Epithelial cell of proximal tubule (primary cell): ENCODE measurements at places on chromosomes 5 and 9. TPM values are rescaled to one million over a fixed set of nuclear protein-coding genes. Genes with fewer than 3 reads are reported as not detected.

TAF9 gene
- 34.5 and 79.5 TPM in 2 replicates for total RNA-seq

ADAMTSL1 gene
- 2.8 and 4.6 TPM in 2 replicates for total RNA-seq

PCDHA2 gene
- total RNA-seq, result not detected in 2 replicates

CCIN gene
- 0.06 TPM in 1 of 2 replicates, not detected in the other for total RNA-seq

DNA sequence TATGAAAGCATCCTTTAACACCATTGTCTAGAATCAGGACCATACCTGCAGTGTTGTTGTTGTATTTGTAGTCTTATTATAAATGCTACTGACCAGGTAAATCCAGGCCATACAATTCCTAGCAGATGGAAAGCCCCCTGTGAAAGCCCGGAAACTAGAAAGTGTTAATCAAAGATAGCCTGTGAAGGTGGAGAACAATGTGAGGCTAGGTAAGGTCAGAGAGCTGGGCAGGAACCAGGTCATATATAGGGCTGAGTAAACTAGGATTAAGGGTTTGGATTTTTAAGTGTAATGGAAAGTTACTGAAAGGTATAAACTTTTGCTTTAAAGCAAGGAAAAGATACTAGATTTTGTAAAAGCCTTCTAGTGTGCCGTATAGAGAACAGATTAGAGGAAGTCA lies 6.7 kb downstream of the LRRC70 start:
- no peak for DNase-seq

GRCh38 chr5:119359737-119360413 lies 4.1 kb downstream of the TNFAIP8 start:
- no peak for DNase-seq

- no peak for DNase-seq
Measured at GRCh38 chr9:35960039-35960655, 2.2 kb upstream of the OR2S2 start.

DNA sequence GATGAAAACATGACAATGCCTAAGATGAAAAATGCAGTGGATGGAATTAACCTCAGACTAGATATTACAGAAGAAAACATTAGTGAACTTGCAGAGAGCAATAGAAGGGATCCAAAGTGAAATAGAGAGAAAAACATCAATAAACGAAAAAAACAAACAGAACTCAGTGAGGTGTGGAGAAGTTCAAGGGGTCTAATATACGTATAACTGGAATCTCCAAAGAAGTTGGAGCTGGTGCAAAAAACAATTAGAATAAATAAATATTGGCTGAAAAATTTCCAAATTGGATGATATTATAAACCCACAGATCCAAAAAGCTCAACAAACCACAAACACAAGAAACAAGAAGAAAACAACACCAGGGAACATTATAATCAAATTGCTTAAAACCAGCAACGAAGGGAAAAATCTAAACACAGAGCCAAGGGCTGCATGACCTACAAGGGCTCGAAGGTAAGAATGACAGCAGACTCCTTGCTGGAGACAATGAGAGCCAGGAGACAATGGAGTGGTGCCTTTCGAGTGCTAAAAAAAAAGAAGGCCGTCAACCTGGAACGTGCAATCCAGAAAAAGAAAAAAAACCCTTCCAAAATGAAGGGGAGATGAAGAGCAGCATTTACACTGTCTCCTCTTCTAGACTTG lies 11.8 kb downstream of the FAM163B start:
- DNase-seq, result no peak

DNA sequence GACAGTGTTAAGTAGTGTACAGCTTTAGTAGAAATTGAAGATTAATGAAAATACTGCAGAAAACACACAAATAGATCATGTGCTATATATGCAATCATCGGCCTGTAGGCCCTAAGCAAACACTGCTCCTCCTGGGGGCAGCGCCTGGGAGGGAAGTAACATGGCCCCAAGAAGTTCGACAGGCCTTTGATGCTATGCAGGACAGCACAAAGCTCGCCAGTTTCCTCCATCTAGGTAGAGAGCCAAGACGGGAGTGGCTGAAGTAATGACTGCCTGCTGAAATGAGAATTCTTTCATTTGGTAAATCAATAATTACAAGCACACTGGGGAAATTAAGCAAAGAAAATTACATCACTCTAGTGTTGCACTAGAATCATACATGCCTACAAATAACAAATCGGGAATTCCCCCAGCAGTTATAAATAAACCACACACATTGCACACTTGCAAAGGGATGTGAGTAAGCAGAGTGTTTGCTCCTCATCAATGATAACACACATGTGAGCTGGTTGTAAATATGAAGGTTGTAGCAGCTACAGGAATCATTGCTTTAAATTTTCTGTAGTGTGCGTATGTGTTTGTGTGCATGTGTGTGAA lies 219.9 kb upstream of the NFIL3 start:
- DNase-seq, result no peak

GRCh38 chr5:20619591-20619990 lies 631.6 kb upstream of the CDH18 start:
- no peak for DNase-seq

GRCh38 chr5:42531611-42532010 lies 108.4 kb downstream of the GHR start:
- DNase-seq, result no peak

GRCh38 chr5:181204113-181204825 lies 727 bp downstream of the TRIM7 start:
- DNase-seq, result no peak

GRCh38 chr5:125333416-125333815 lies 587.0 kb upstream of the ZNF608 start:
- no peak for DNase-seq

- DNase-seq, result no peak
Measured at GRCh38 chr5:90169078-90169477, 240.5 kb downstream of the CETN3 start.

DNA sequence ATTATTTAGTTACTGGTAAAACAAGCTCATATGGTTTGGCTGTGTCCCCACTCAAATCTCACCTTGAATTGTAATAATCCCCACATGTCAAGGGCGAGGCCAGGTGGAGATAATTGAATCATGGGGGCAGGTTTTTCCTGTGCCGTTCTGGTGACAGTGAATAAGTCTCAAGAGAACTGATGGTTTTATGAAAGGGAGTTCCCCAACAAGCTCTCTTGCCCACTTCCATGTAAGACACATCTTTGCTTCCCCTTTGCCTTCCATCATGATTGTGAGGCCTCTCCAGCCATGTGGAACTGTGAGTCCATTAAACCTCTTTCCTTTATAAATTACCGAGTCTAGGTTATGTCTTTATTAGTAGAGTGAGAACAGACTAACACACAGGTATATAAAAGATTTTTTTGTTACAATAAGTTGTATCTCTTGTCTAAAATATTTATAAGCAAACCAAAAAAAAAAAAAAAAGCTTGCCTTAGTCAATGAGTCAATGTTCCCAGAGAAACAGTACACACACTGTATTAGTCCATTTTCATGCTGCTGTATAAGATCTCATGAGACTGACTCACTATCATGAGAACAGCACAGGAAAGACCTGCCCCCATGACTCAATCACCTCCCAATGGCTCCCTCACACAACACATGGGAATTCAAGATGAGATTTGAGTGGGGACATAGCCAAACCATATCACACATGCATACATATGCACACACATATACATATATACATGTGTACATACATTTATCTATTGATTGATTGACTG lies 138.3 kb downstream of the BASP1 start:
- DNase-seq, result peak; percentile 23

DNA sequence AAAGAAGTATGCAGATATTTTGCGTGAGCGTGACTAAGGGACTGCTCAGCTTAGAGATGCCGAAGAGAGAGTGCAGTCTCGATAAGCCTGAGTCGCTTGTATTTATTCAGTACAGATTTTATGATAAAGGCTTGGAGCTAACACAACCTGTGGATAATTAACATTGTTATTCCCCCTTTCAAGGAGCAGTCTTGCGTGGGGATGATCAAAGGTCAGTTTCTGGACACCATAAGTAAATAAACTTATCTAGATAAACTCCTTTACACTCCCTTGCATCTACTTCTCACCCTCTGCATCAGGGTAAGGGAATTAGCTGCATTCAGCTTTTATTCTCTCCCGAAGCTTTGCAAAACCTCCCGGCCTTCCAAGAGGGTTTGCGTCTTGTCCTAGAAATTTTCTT lies 357.8 kb upstream of the ST8SIA4 start:
- DNase-seq, result no peak

DNA sequence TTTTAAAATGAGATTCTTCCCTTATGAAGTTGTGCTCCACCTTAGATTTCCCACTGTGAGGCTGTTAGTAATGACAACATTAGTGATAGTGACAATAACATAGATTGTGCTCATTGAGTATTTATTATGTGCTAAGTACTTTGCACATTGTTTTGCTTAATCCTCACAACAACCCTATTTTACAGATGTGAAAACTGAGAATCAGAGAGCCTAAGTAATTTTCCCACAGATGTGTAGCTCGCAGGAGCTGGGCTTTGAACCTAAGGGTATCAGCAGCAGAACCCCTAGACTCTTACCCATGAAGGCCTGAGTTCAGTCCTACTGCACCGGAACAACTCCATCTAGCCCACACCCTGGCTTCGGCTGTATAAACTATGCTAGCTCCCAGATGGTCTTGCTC lies 15.6 kb upstream of the ARAP3 start:
- DNase-seq, result no peak
